ENCODE measurements at places on chromosomes 7 and 10.

DNA sequence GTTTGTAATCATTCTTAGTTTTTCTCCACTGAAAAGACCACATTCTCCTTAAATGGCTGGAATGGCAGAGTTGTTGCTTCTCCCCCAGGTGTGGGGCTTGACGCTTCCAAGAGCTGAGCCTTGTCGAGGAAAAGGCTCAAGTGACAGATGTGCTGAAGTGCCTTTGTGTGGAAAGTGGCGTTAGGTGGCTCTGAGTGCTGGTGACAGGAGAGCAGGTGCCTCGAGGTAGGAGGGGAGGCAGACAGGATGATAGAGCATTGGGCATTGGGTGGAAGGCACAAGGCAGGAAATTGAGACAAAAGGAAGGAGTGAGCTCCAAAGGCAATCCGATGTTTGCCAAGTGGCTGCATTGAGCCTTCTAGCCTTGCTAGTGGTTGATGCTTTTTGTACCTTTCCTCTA, 6.7 kb downstream of the KIAA1217 start:
- no peak for DNase-seq

DNA sequence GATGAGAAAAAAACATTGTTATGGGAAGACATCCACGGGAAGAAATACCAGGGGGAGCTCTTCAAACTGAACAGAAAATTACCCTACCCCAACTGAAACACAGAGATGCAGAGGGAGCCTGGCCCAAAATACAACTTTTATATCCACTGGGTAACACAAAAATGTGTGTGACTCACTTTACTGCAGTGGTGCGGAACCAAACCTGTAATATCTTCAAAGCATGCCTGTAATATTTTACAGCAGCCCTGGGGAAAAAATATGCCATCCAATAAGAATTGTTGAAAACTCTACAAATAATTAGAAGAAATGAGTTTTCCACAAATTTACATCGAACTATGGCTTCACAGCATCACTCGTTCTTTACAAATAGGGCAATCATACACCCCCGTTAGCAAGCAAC, 49.8 kb upstream of the SRRM3 start:
- no peak for DNase-seq

DNA sequence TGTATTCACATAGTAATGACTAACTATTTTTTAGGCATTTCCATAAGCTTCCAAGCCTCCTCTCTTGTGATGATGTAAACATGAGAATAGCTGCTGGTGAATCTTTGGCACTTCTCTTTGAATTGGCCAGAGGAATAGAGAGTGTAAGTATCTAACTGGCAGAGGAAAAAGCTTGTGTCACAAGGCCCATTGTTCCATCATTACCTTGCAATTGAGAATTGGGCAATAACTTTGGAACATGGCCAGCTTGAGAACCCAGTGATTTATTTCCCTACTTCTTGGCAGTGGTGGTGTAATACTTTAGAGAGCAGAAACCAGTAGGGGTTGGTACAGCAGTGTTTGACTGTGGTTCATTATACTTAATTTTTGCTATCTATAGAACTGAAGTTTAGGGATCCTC, 12.0 kb downstream of the IFRD1 start:
- no peak for DNase-seq

DNA sequence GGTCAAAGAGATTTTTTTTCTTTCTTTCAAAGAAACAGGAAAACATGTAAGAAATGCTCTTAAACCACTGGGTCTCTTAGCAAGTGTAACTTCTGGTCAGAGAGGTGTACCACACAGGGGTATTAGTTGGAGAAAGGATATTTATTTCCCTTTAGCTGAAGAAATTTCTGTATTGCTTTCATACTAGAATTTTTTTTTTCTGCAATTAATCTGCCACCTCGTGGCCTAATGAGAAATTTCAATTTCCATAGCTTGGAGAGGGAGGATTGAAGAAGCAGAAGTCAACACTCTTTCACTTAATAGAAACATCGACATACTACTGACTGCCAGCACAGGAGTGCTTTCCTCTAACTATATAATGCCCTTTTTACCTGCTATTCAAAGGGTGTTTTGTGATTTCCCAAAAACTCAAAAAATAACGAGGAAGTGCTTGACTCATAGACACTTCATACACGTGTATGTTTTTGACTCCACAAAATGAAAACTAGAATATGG, 177.6 kb upstream of the NAMPT start:
- peak; percentile 19 for DNase-seq

DNA sequence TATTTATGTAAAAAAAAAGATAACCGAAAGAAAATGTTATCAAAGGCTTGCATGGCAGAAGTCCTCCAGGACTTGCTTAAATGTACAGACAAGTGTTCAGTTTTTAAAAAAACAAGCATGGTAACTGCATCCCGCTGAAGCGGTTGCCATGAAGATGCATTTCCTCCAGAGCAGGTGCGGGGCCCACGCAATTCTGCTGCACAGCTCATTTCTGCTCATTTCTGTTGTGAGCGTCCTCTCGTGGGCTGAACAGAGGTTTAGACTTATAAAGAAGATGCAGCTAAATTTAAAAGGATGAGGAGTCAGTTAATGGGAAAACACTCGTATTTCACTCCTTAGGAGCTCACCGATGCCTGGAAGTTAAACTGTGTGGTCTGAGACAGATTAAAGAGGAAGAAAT, 247.6 kb downstream of the DNAJB6 start:
- DNase-seq, result no peak

Data from muscle of arm (tissue), 14 donors.